ENCODE measurements at places on chromosomes 2 and 18.

DNA sequence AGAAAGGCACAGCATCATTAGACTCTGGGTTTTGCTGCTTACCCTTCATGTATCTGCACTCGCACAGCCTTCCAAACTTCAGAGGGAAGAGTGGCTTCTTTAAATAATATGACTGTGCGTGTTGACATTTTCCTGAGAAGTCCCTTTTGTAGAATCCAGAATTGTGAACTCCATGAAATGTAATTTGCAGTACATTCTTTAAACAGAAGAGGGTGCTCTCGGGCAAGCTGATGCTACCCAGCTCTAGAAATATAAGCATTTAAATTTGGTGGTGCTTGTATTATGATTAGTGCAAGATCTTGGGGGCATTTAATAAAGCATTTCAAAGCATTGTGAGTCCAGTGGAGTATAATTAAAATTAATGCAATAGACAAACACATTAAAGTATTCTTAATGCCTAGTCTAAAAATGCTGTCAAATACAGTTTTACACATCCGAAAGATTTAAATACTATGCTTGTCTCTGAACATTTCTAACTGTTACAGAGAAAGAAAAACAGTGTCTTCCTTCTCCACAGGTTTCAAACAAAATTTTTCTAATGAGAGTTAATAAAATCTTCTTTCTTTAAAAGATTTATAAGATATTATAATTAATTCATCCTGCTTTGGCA, 17.3 kb upstream of the GTF2A1L start:
- DNase-seq: peak; percentile 21

- no peak for DNase-seq
Observed at GRCh38 chr2:132670496-132671150, 618 bp upstream of the LYPD1 start.

DNA sequence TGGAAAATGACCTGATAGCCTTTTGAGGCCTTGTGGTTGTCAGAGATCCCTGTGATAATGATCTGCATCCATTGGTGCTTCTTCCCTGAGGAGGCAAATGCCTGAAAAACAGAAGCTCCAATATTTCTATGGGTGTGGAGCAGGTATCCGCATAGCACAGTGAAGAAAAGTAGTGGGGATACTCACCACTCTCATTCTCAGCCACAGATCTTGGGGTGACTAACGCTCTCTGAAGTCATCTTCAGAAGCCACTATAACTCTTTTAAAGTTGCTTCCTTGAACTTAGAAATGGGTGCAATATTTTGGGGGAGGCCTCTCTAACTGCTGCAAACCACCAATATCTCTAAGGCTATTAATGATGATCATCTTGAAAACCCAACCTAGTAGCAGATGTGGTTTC, 46.2 kb downstream of the ARHGAP15 start:
- no peak for DNase-seq

GRCh38 chr2:7007846-7008741, 90.9 kb downstream of the RNF144A start:
- DNase-seq: no peak

- DNase-seq: no peak
Observed at GRCh38 chr18:57080479-57080878, 66.4 kb upstream of the BOD1L2 start.

GRCh38 chr18:41870817-41871216, 84.2 kb upstream of the PIK3C3 start:
- DNase-seq: peak; percentile 20

DNA sequence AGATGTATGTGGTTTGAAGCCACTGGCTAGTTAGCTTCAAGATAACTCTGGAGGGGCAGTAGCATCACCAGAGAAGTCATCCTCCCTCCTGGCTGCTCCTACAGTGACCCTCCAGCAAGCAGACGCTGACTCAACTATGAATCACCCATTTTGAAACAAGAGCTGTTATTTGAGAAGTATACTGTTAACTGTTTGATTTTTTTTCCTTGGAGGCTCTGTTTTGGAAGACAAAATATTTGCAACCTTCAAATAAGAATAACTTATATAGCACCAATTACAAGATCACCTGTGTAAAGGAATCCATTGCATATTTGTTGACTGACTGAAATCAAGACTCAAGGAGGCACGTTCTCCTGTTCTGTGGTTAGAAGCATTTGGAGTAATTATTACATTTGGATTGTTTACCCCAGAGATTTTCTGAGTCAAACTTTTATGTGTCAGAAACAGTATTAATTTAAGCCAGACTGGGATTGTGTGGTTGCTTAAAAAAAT, 313.8 kb downstream of the MTX2 start:
- peak; percentile 78 for DNase-seq

GRCh38 chr18:79608069-79608468, 71.5 kb upstream of the CTDP1 start:
- no peak for DNase-seq

GRCh38 chr2:65749545-65749944, 317.1 kb upstream of the SPRED2 start:
- DNase-seq: no peak

DNA sequence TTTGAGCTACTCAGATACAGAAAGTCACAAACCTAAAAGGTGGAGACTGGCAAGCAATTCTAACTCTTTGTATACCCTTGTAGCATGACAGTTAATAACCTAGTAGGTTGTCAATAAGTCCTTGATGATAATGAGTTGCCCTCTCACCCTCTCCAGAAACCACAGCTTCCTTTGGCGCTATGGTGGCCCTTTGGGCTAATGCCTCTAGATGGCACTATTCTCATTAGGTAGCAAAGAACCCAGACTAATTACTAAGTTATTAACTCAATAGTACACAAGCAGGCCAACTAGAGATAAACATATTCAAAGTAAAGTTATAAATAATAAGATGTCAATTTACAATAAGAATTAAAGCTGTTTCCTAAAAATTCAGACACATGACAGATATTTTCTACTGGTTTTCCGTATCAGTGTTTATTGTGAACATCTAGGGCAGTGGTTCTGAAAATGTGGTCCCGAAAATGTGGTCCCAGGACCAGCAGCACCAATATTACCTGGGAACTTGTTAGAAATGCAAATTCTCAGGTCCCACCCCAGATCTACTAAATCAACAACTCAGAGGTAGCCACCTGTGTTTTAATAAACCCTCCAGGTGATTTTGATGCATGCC, 41.1 kb downstream of the LDAH start:
- DNase-seq: peak; percentile 44

DNA sequence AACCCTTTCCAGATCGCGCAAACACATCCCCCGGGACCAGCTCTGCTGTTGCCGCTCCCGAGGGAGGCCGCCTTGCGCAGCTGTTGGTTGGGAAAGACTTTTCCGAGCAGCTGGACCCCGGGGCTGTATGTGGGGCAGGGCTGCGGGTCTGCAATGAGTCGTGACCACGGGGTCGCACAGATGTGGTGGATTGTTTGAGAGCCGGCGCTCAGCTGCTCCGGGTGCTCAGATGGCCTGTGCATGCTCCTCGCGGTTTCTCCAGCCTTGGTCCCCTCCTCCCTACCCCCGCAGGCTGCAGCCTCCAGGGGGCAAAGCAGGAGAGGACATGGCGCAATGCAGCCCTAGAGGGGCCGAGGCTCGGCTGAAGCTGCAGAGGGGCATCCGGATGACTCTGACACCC, 105.2 kb upstream of the OTOS start:
- DNase-seq: no peak

DNA sequence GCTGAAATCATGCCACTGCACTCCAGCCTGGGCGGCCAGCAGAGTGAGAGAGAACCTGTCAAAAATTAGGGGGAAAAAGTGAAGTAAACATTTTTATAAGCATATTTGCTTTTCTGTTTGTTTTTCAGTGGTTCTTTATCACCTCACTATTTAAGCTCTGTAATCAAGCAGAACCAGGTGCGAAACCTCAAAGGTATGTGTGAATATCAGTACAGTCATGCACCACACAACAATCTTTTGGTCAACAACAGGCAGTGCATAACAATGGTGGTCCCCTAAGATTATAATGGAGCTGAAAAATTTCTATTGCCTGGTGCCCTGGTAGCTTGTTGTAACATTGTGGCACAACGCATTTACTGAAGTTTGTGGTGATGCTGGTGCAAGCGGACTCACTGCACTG, 167.4 kb upstream of the STON1 start:
- DNase-seq: no peak

- no peak for DNase-seq
Observed at GRCh38 chr18:50665015-50665414, 105.1 kb downstream of the MAPK4 start.

DNA sequence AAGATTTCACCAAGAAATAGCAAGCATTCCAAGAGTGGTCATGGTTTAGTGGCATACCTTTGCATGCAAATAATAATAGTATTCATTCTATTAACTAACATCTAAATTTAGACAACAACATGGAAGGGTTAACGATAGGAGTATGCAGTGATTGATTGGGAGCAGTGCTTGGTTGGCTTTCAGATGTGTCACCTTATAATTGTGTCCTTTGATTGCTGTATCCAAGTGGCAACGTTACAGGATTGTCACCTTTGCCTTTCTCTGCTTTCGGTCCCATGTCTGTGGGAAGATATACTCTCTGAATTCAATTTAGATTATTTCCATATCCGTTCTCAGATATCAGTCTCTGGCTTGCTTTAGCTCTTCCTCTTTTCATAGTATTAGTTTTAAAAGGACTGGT, 152.8 kb upstream of the MAP3K20 start:
- no peak for DNase-seq

DNA sequence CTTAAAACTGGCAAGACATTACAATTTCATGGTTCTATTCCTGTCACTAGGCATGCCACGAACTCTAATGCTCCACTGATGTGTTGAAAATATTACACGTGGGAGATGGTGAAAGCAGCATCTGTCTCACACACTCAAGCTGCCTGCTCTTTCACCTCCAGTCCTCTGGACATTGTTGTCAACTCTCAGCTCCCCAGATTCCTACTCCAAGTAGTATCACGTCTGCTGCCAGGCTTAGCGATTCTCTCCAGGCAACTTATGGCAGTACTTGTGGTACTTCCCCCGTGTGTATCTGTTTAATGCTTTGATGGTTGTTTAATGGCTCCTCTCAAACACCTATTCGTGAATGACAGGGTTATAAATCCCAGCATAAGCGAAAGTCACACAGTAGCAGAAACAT, 103.8 kb downstream of the TMEFF2 start:
- no peak for DNase-seq

DNA sequence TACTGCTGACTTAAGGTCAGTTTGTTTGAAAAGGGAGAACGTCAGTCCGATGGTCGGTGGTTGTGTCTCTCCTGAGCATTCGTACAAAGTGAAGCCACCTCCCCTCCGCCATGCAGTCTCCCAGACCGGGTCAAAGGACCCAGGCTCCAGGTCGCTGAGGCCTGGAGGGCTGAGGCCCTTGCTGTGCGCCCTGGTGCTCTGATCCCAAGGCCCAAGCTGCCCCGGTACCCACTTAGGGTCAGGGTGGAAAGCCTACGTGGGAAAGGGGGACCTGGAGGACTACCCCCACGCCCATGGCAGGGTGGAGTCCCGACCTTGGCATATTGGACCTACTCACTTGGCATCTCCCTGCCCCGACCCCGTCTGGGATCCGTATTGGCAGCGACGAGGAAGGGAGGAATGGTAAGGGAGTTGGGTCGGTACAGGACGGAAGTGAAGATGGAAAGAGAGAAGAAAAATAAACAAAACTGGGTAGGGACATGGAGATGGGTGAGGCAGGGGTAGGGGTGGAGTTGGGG, 8.0 kb upstream of the SIX3 start:
- DNase-seq: no peak

DNA sequence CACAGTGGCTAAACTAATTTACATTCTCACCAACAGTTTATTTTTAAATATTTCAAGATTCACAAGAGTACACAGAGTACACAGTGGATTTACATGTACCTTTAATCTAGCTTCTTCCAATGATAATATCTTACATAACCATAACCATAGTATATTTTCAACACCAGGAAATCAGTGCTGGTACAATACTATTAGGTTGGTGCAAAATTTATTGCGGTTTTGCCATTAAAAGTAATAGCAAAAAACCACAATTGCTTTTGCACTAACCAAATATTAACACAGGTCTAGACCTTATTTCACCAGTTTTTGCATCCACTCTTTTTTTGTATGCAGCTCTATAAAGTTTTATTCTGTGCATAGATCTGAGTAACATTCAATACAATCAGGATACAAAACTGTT, 163.0 kb downstream of the SCG2 start:
- DNase-seq: no peak

- DNase-seq: no peak
Observed at GRCh38 chr2:42566837-42567321, 1.6 kb upstream of the MTA3 start.

GRCh38 chr2:46540496-46541331, 61.3 kb downstream of the TMEM247 start:
- DNase-seq: no peak

- no peak for DNase-seq
Observed at GRCh38 chr2:69797836-69798289, 31.6 kb upstream of the GMCL1 start.

GRCh38 chr2:27079233-27080139, 1.1 kb downstream of the EMILIN1 start:
- no peak for DNase-seq

DNA sequence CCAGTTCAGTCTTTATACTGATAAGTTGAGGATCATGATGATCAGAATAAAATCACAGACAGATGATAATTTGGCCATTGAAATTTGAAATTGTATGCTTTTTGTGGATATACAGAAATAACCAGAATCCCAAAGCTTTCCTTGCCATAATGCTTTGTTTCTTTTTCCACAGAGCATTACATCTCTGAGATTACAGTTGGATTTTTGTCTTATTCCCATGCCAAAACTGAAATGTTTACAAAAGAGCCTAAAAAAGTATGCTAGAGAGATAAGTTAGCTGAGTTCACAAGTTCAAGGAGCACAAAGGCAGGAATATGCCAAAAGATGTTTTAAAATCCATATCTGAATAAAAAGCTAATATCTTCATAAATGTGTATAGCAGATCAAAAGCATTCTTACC, 321.3 kb downstream of the PID1 start:
- DNase-seq: no peak

DNA sequence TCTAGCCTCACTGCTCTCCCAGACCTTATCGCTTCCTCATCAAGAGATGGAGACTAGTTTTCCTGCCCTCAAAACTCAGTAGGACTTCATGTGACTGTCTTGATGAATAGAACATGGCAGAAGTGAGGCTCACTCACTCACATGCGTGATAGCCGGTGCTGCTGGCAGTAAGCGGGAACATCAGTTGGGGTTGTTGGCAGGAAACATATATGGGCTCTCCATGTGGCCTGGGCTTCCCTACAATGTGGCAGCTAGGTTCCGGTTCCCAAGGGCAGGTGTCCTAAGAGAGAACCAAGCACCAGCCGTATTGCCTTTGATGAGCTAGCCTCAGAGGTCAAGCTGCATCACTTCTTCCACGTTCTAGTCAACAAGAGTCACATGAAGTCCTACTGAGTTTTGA, 15.2 kb upstream of the FAHD2A start:
- DNase-seq: no peak

- peak; percentile 97 for DNase-seq
Observed at GRCh38 chr2:177169810-177170514, 42.6 kb upstream of the HNRNPA3 start.

GRCh38 chr2:241110607-241111439, 8.7 kb upstream of the MTERF4 start:
- DNase-seq: no peak

GRCh38 chr2:137049518-137049917, 284.2 kb downstream of the THSD7B start:
- DNase-seq: no peak

- DNase-seq: no peak
Observed at GRCh38 chr2:158602027-158602426, 145.3 kb downstream of the PKP4 start.

Measured in RWPE1 (cell line).